ENCODE measurements at places on chromosomes 5 and 9.

DNA sequence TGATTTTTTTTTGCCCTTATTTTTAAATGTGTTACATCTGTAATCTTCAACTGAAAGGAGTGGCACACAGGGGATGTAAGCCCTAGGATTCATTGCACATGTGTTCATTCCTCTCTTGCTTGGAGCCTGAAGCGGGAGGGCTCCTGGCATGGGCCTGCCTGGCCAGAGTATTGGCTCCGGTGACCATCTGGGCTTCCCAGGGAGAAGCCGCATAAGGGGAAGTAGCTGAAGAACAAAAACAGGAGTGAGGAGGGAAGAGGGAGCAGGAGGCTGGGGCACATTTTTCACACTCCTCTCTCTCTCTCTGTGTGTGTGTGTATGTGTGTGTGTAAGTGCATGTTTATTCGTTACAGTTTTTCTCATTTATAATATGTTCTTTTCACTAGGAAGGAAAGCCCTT lies 269.9 kb downstream of the PRR16 start:
- DNase-seq = no peak

- no peak for DNase-seq
These were observed 133.4 kb upstream of the SHB start for GRCh38 chr9:38202336-38202938.

GRCh38 chr5:2091921-2092320 lies 209.2 kb upstream of the IRX4 start:
- no peak for DNase-seq

DNA sequence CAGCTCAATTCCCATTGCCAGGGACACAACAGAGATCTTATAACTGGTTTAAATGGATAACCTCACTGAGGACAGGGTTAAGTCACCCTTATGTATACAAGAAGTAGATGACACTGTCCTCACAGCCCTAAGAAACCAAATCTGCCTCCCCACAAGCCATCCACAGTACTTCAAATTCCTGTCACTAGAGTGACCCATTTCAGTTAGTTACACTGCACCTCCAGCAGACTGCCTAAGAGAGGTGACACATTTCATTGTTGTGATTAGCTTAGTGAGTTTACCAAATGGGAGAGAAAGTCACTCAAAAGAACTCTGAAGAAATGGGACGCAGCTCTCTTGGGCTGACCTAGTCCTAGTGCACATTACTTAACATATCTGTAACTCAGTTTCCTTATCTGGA lies 53.6 kb upstream of the HTR1A start:
- no peak for DNase-seq

- DNase-seq = no peak
These were observed 200.6 kb upstream of the IRX1 start for GRCh38 chr5:3394891-3395599.

DNA sequence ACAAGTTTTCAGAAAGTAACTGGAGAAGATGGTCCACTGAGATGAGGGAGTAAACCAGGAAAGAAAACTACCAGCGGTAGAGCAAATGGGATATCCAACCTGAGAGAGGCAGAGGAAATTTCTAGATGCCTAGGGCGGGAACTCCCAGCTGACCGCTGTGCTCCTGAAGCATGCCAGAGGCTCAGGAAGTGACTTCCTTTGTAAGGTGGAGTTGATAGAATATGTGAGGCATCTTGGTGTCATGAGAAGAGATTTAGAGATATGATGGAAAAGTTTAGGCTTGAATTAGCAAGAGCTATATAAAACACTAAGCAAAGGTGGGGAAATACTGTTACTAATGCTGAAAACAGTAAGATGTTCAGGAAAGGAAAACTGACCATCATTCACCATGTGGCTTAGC lies 124.1 kb downstream of the C9orf152 start:
- no peak for DNase-seq

- no peak for DNase-seq
These were observed 734.4 kb upstream of the ADAMTS16 start for GRCh38 chr5:4405614-4406219.

DNA sequence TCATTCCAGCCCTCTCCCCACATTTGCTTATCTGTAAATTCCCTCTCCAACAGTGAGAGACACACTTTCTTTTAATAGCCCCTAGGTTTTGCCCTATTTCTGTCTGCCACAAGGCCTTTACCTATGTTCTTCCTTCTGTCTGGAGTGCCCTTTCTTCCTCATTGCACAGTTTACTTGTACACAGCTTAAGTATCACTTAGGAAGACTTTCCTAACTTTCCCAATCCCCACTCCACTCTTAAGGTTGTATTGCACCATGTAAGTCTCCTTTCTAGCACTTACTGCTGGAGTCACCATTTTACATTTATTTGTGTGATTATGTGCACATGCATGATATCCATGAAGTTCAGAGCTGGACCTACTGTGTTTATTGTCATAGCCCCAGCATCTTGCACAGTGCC lies 10.8 kb upstream of the CKMT2 start:
- DNase-seq = no peak

GRCh38 chr5:168251259-168251658 lies 40.2 kb upstream of the WWC1 start:
- DNase-seq = no peak

DNA sequence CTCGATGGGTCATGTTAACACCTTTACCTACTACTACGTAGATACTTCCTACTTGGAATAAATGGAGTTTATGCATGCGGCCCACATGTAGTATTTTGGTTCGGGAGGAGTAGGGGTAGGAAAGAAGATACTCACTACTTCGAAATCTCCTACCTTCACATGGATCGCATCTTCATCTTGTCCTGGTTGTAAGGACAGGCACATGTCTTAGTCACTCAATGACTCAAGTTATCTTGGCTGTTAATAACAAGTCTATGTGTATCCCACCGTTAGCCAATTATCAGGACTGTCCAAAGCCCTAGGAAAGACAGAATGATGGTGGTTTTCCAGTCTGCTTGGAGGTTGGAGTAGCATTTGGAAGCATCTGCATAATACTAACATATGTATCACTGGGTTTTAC lies 24.1 kb downstream of the CMYA5 start:
- DNase-seq = no peak

GRCh38 chr9:137575364-137575715 lies 3.4 kb downstream of the DPH7 start:
- DNase-seq = no peak

DNA sequence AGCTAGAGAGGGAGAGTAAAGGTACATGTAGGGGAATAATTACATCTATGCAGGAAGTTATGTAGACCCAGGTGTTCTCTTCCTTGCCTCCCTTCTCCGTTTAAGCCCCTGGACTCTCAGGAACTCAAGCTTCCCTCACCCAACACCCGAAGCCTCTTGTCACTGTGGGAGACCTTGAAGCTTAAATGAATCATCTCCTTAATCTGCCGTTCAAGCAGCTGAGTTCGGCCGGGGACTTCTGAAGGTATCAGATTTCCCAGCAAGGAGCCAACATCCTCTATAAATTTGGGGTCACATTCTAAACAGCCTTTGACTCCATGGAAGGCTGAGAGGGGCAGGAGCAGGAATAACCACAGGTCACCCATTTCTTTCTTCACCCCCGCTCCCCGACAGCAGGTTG lies 412 bp downstream of the IZUMO3 start:
- DNase-seq = no peak

GRCh38 chr9:33151007-33151557 lies 16.1 kb downstream of the B4GALT1 start:
- peak; percentile 84 for DNase-seq

- DNase-seq = peak; percentile 13
These were observed 113.5 kb downstream of the TSSK1B start for GRCh38 chr5:113321276-113321675.

DNA sequence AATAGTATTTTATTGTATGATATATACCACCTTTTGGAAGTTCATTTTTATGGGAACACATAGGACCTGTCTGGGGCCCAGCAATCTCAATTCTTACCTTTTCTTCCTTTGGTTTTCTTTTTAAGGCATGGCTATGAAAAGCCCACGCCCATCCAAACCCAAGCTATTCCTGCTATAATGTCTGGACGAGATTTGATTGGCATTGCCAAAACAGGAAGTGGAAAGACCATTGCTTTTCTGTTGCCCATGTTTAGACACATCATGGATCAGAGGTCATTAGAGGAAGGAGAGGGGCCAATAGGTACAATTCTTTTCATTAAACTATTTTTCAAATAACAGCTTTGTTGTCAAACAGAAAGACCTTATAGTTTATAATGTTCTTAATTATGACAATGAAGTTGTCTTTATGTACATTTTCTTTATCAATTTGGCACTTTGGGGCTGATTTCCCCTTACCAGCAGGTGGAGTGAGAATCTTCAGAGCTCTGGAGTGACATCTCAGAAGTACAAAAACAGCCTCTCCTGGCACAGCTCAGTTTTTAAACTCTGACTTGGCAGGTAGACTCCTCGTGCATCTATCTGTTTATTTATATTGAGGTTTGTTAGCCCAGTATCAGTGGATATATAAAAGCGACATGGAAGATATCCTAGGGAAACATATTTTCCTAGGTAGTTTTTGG lies 25.8 kb downstream of the DDX46 start:
- peak; percentile 48 for DNase-seq

DNA sequence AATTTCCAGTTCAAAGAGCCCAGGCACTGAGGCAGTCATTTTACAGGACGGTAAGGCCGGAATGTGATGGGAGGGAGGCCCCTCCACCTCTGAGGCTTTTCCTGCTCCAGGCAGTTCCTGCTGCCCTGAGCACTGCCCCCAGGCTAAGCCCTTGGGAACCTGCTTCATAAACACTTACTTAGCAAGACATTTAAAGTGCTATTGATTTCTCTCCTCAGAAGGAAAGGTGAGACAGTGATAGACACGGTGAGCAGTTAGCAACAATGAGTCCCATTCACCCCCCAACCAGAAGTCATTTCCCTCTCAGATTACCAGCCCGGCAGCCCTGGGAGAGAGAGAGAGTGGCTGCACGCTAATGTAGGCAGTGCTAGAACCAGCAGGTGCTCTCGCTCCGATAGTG lies 462.5 kb downstream of the SPOCK1 start:
- peak; percentile 28 for DNase-seq

- no peak for DNase-seq
These were observed 314.7 kb upstream of the GRAMD2B start for GRCh38 chr5:126108470-126108869.

GRCh38 chr9:111700776-111701175 lies 39.4 kb downstream of the GNG10 start:
- DNase-seq = peak; percentile 81

DNA sequence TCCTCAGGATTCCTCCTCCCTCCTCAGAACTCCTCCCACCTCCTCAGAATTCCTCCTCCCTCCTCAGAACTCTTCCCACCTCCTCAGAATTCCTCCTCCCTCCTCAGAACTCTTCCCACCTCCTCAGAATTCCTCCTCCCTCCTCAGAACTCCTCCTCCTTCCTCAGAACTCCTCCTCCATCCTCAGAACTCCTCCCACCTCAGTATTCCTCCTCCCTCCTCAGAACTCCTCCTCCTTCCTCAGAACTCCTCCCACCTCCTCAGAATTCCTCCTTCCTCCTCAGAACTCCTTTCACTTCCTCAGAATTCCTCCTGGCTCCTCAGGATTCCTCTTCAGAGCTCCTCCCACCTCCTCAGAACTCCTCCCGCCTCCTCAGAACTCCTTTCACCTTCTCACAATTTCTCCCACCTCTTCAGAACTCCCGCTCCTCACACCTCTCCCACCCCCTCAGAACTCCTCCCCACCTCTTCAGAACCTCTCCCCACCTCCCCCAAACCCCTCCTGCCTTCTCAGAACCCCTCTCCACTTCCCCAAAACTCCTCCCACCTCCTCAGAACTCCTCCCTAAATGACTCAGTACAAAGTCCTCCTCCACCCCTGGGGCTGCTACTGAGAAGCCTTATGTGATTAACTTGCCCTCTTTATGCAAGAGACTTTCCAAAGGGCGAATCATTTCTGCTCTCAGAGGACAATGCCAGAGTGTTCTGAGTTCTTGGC lies 23.2 kb downstream of the SLC46A2 start:
- peak; percentile 25 for DNase-seq

DNA sequence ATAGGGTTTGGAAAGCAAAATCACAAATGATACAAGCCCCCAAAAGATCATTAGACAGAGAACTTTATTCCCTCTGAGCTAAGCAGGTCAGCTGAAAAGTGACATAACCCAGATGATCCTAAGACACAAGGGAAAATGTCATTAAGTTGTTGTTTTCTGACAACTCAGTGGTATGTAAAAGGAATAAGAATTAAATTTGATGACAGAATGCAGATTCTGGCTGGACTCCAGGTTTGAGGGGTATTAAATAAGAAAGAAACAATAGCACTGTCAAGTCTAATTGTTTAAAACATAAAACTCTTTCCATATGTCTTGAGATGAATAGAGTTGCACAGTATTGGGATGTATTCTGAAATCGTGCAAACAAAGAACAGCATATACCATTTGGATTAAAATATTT lies 429.9 kb downstream of the CAAP1 start:
- DNase-seq = no peak

DNA sequence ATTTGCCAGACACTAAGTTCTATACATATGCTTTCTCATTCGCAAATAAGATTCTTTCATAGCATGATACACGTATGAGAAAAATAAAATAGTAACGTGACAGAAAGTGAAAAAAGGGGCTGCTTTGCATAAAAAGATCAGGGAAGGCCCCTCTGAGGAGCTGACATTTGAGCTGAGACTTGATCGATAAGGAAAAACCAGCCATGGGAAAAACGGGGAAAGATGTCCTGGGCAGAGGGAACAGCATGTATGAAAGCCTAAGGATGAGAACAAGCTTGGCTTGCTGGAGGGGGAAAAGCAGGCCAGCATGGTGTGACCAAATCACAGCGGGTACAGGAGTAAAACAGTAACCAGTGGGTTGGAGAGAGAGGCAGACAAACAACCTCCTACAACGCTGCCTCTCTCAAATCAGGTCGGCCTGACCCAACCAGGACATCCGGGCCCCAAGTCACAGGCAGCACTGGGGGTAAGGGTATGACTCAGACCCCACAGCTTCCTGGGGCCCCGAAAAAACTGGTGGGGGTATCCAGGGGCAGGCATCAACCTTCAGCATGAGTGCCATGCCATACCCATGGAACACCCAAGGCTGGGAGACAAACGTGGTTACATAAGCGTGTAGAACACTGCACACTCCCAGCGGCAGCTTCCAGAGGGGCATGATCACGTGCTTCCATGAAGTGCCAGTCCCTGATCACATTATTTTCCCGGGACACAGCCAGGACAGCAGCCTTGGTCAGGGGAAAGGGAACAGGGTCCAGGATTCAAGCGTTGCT lies 2.2 kb downstream of the TNIP1 start:
- no peak for DNase-seq

GRCh38 chr9:133247632-133248031 lies 27.4 kb downstream of the ABO start:
- DNase-seq = no peak

GRCh38 chr9:88270413-88270812 lies 117.8 kb upstream of the SPIN1 start:
- no peak for DNase-seq

GRCh38 chr9:70420441-70421271 lies 6.2 kb upstream of the KLF9 start:
- peak; percentile 80 for DNase-seq

DNA sequence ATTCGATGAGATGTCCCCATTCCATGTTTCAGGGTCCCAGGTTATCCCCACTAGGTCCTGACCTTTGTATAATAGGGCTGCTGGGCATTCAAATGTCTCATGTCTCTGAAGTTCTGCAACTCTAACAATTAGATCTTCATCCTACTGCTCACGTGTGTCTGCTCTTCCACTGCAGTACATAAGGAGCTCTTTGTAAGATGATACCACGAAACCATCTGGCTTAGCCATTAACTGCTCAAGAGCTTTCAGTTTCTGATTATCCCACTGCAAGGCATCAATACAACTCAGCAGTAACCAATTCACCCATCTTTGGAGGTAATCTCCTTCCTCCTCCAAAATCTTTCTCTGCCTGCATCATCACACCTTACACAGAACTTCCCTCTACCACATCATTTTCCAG lies 49.9 kb upstream of the PPP2CA start:
- no peak for DNase-seq

All from dermis blood vessel endothelial cell (primary cell).